ENCODE measurements at places on chromosomes 6 and 20. TPM values are rescaled to one million over a fixed set of nuclear protein-coding genes. Genes with fewer than 3 reads are reported as not detected.
A peak's percentile ranks its signal among the peaks of the same experiment; 100 is the strongest.

GRCh38 chr6:35136185-35136584, 5.0 kb downstream of the TCP11 start:
- no peak for DNase-seq

GRCh38 chr6:168877821-168878282, 375.8 kb downstream of the THBS2 start:
- no peak for DNase-seq

The EDEM2 gene
- 17.6 TPM for polyA plus RNA-seq

DNA sequence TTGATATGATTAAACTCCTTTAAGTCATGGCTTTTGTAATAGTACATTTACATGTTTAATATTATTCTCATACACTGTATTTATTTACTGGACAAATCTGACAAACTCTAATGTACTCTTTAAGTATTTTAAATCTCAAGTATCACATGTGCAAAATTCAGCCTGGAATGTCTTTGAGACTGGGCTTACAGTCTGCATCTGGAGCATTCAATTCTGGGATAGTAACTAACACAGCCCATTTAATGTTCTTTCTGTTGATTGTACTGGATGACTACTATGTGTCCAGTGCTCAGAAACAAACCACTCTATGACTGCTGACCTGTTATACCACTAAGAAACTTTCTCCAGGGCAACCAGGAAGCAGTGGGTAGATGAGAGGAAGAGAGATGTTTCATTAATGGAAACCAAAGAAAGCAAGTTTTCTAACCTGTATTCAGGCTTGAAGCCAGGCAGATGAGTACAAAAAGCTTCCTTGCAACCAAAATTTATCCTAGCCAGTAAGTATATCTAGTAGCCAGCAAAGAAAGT, 26.8 kb downstream of the FBXL4 start:
- DNase-seq: no peak

The CST7 gene
- 1.5 TPM for polyA plus RNA-seq

The ANKRD66 gene
- 2.9 TPM for polyA plus RNA-seq

The COX4I2 gene
- 26.2 TPM for polyA plus RNA-seq

GRCh38 chr6:51352506-51353029, 533.9 kb downstream of the TFAP2B start:
- DNase-seq: no peak

The LIN28B gene
- 0.09 TPM for polyA plus RNA-seq

The UBD gene
- 0.56 TPM for polyA plus RNA-seq

GRCh38 chr6:108198761-108199498, 33.1 kb downstream of the NR2E1 start:
- no peak for DNase-seq

DNA sequence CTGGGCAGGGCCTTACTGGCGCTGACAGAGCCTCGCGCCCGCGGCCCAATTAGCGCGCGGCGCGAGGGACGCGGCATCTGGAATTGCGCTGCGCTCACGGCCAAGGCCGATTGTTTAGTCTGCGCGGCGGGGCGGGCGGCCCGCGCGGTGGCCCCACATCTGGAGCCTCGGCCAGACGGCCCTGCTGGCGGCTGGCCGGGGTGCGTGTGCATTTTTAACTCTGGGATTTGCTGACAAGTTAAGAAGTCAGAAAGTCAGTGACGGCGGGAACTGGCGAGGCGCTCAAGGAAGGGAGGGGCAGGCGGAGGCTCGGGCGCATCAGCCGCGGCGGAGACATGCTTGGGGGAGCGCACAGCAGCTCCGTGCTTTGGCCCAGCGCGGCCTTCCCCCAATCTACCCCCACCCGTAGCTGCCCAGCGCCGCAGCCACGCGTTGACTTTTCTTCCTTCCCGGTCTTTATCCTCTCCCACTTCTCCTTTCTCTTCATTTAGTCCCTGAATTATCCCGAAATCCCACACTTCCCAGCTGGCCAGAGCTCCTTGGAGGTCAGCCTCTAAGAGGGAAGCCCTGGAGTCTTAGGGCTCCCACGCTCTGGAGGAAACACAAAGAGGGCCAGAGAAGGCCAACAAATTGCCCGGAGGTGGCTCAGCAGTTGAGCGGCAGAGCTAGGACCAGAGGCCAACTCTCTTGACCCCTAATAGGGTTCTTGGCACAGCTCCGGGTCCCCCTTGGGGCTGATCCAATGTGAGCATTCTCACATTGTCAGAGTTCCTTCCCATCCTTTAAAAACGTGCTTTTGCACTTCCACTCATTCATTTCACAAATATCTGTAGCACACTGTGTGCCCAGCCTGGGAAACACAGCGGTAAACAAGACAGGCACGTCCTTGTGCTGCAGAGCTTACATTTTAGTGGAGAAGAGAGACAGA, 40.8 kb upstream of the FOXP4 start:
- peak; percentile 94 for DNase-seq

GRCh38 chr6:105401247-105402089, 1.4 kb downstream of the PREP start:
- no peak for DNase-seq

GRCh38 chr6:123321020-123321419, 315.7 kb downstream of the TRDN start:
- no peak for DNase-seq

The ESF1 gene
- 26.7 TPM for polyA plus RNA-seq

The FAM162B gene
- 73.9 TPM for polyA plus RNA-seq

DNA sequence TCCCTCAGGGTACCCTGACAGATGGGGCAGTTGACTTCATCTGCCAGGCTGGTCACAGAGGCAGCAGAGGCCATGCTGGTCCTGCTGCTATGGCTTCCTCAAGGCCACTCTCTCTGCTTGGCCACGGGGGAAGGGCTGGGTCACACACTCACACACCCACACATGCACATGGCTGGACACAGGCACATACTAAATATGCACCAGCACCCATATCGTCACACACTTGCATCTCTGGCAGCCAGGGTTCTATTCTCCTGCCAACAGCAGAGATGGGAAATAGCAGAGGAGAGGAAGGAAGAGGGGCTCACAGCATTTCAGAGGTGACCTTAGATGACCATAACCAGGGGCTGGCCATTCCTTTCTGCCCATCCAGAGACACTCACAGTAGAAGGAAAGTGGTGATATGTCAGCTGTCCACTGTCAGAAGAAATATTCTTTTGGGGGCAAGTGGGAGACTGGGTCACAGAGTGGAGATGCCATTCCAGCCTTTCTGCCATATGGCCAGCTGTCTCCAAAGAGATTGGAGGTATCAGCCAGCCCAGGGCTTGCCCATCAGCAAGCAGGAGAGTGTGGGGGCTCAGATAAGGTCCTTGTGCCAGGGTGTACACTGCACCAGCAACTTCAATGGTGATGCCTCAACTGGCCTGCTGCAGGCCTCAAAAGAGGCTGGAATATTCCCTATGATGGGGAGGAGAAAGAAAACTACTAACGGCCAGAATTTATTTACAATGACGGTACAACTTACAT, at the start of gene TRIM10:
TSS of gene TRIM10 (minus strand) at position 427 of the 747 bp plus-strand sequence. CDS start at position 74, 353 bp downstream.
- no peak for DNase-seq

DNA sequence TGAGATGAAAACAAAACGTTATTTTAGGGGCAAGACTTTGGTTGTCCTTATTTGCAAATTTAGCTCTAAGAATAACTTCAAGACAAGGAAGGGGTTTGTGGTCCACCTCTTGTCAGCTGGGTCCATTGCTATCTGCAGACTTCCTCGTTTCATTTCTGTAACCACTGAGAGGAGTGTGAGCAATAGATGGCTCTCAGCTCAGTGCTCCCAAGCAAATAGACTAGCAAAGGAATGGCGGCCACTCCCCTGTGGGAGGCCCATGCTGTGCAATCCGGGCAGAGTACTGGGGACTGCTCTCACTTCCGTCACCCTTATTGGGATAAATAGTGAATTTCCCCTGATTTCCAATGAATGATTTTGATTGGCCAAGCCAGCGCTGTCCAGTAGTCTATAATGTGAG, 176.6 kb downstream of the ZDHHC14 start:
- DNase-seq: no peak

The WFDC12 gene
- not detected for polyA plus RNA-seq

DNA sequence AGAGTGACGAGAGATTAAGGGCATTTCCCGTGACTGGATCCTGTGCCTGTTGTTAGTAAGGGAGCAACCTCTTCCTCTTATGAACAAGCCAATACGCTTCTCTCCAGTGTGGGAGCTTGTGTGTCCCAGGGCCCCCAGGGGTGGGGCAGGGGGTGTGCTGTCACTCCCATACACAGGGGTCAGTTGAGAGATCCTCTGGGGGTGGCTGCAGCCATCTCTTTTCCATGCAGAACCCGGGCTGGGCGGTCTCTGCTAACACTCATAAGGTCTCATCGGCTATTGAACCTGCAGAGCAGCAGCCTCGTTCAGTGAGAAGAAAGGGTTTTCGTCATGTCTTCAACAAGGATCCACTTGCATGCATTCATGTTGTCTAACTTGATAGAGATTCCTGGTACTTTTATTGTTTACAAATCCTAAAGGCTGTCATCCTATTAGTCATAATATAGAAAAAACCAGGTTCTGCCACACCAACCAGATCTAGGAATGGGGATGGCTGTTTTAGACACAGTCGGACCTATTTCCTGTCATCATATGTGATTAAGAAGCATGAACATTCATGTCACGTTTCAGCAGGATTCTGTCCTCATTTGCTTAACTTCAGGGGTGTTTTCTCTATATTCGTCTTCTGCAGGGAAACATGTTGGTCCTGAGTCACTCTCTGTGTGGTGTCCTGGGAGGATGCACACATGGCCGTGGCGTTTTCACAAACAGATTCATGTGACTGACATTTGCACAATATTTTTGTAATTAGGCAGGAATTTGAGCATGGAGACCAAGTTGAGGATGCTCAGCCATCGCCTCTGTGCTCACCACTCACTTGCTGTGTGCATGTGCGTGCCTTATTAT, 13.3 kb upstream of the THBS2 start:
- DNase-seq: no peak

The HLA-DRB5 gene
- polyA plus RNA-seq: 6.8 TPM

GRCh38 chr6:18481870-18482269, 94.7 kb downstream of the RNF144B start:
- DNase-seq: no peak

GRCh38 chr6:107987805-107988204, 29.8 kb upstream of the SEC63 start:
- no peak for DNase-seq

The TGM3 gene
- polyA plus RNA-seq: 0.20 TPM

The ENPP1 gene
- 2.5 TPM for polyA plus RNA-seq

DNA sequence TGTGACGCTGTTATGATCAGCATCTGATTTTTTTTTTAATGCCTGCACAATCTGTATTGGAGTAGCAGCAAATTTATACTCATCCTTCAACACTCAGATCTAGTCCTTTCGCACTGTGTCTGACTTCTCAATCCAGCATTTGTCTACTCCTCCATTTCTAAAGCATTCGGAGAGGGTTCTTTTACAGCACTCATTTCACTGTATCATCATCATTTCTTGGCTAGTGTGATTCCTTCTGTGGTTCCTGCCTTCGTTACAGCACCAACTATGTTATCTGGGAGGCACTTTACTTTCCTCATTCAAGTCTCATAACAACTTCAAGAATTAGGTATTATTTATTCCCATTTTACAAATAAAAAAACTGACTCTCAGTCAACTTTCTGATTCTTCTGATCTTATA, 18.0 kb downstream of the NUDT3 start:
- no peak for DNase-seq

GRCh38 chr6:109304284-109305015, 77.8 kb downstream of the CD164 start:
- DNase-seq: no peak

Measured in left lung (tissue), 14 donors.